Activated T-helper 2 cell treated with anti-CD3 and anti-CD28 coated beads, Interferon-gamma antibody, Interleukin-2, Interleukin-4, amounts not matched to agents 10 μg/mL and 5 μg/mL and 100 μg/mL, durations not matched to agents 14 hours and 24 hours and 36 hours (primary cell): ENCODE measurements at places on chromosomes 1 and 21. TPM values are rescaled to one million over a fixed set of nuclear protein-coding genes. Genes with fewer than 3 reads are reported as not detected.

The ACTL8 gene
- not detected in 2 replicates for total RNA-seq

DNA sequence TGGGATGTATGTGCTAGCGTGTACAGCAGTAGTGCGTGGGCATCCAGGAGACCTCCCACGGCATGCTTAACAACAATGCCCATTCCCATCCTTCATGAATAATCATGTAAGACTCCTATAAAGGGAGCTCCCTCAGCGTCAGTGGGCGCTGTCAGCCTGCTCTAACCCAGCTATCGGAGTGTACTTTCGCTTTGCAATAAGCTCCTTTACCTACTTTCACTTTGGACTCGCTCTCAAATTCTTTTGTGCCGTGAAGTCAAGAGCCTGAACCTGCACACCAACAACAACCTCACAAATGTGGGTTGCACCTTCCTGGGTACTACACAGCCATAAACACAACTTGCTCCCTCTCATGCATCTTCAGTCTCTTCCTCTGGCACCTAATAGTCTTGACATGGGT is 114.8 kb upstream of the PAXBP1 start:
- DNase-seq, result no peak

GRCh38 chr1:2979191-2980072 is 41.8 kb upstream of the ACTRT2 start:
- DNase-seq, result no peak

- no peak for DNase-seq
Observed at GRCh38 chr21:44456214-44456914, 1.1 kb downstream of the LRRC3 start.

GRCh38 chr1:8171751-8172464 is 145.8 kb upstream of the ERRFI1 start:
- no peak for DNase-seq

GRCh38 chr1:100461222-100461621 is 76.7 kb upstream of the GPR88 start:
- no peak for DNase-seq
